ENCODE measurements at places on chromosomes 3 and 15. TPM values are rescaled to one million over a fixed set of nuclear protein-coding genes. Genes with fewer than 3 reads are reported as not detected.

DNA sequence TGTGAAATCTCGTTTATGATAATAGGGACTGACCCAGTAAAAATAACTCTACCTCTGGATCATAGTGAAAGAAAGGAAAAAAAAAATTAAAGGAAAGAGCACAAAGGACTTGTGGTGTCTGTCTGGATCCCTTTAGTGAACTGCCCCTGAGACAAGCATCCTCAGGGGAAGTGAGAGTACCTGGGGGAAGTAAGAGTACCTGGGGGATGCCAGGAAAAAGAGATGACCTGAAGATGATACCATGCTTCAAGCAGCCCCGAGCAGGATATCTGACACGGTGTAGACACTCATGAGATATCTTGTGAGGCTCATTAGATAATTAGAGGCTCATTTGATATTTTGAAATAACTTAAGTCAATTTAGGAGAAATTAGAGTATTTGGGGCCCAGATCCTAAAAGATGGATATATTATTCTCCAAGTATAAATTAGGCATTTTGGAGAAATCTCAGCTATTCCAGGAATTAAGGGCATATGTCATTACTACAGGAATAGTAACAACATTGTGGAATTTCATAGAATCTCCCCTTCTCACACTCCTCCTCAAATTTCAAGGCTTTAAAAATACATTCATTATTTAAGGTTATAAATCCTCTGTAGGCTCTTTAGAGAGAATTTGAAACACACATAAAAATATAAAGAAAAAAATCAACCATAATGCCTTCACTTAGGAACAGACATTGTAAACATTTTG is 36.3 kb upstream of the PSMD6 start:
- no peak for DNase-seq

GRCh38 chr3:51887620-51888019 is 12.2 kb upstream of the IQCF5 start:
- peak; percentile 85 for DNase-seq

- DNase-seq = no peak
These were observed 23.9 kb downstream of the DPH6 start for GRCh38 chr15:35522061-35522460.

DNA sequence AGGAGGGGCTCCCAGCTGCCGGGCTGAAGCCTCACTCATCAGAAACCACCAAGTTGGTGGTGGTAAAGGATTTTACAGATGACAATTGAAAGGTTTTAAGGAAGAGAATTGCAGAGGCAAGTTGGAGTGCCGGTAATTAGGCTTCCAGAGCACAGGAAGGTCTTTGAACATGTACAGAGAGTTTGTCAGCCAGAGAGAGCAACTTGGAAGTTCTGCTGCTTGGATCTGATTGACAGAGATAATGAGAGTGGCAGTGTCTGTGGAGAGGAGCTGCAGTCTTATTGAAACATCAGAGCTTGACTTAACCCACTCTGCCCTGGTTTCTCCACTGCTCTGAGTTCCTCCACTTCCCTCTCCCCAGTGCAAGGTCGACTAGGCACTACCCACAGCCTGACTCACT is 448.6 kb downstream of the EPHB1 start:
- no peak for DNase-seq

The GP9 gene
- total RNA-seq = not detected

Data from mammary epithelial cell (primary cell).